Mesothelial cell of epicardium (in vitro differentiated cells): ENCODE measurements at places on chromosomes 7 and 10.
A peak's percentile ranks its signal among the peaks of the same experiment; 100 is the strongest.

- H3K36me3 ChIP-seq = no peaks in the 10 kb centered on the region
- H3K4me1 ChIP-seq = no peaks in the 10 kb centered on the region
- H3K27me3 ChIP-seq = peaks cover 90% of the 10 kb centered on the region
- H3K4me3 ChIP-seq = no peak overlapping the region
These were observed 8.6 kb upstream of the GRID1 start for GRCh38 chr10:86375204-86375603.

- peaks cover 10% of the 10 kb centered on the region for H3K4me1 ChIP-seq
- H3K27me3 ChIP-seq = no peaks in the 10 kb centered on the region
- no peak for DNase-seq
- H3K36me3 ChIP-seq = peaks cover 7% of the 10 kb centered on the region
- H3K27ac ChIP-seq = no peak overlapping the region
- H3K4me3 ChIP-seq = no peak overlapping the region
These were observed 5.0 kb downstream of the ABCB8 start for GRCh38 chr7:151032936-151033863.

DNA sequence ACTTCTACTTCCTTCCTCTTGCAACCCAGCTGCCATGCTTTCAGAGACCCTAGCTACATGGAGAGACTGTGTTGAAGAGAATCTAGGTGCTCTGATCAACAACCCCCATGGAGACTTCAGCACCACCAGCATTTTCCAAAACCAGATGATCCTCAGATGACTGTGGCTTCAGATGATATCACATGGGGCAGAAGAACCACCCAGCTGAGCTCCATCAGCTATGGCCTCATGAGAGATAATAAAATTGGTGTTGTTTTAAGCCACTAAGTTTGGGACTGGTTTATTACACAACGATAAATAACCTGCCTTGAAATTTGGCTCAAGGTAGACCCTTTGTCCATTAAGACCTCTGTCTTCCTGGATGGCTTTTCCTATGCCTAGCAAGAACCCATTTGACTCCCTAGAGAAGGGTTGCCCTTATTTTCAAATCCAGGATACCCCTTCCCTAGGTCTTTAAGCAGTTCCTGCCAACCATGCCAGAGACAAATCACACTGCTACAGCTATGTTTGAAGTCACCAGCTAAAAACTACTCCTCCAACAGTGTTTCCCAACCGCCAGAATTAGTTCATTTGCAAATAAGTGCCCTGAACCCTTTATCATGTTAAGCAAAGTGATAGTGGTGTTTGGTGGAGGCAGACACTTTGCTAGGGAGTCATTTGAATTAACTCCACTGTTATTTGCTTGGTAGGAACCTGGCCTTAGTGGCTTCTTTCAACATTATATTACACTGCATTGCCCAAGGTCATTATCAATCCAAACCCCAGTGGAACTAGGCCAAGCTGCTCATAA, 136.9 kb upstream of the PALS2 start:
- no peak overlapping the region for H3K4me3 ChIP-seq
- H3K36me3 ChIP-seq = no peaks in the 10 kb centered on the region
- no peak overlapping the region for H3K27ac ChIP-seq
- no peaks in the 10 kb centered on the region for H3K4me1 ChIP-seq
- peaks cover 5% of the 10 kb centered on the region for H3K27me3 ChIP-seq

DNA sequence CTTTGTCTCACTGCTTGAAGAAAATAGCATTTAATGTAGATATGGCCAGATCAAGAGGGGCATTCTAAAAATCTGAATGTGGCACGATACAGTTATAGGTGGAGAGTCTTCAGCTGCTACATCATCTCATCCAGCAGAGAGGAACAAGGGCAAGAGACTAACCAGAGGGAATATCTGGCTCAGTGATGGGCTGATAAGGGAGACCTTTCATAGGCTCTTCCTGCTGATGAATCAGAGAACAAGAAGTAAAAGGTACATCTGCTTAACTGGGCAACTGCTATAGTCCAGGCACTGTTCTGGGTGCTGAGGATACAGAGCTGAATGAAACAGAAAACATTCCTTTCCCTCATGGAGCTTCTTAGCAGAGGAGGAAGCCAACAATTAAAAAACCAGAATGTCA, 37.9 kb downstream of the PIP4K2A start:
- H3K4me3 ChIP-seq = no peak overlapping the region
- H3K4me1 ChIP-seq = peaks cover 16% of the 10 kb centered on the region
- no peak overlapping the region for H3K27ac ChIP-seq
- DNase-seq = no peak
- H3K27me3 ChIP-seq = no peaks in the 10 kb centered on the region

- H3K36me3 ChIP-seq = peaks cover 15% of the 10 kb centered on the region
- no peak overlapping the region for H3K4me3 ChIP-seq
- H3K4me1 ChIP-seq = no peaks in the 10 kb centered on the region
- no peaks in the 10 kb centered on the region for H3K27me3 ChIP-seq
- no peak for DNase-seq
- H3K27ac ChIP-seq = no peak overlapping the region
These were observed 36.7 kb downstream of the PFKFB3 start for GRCh38 chr10:6239213-6239991.

GRCh38 chr10:128042131-128042610, 84.1 kb downstream of the MKI67 start:
- no peak overlapping the region for H3K27ac ChIP-seq
- no peaks in the 10 kb centered on the region for H3K4me1 ChIP-seq
- H3K27me3 ChIP-seq = peaks cover 14% of the 10 kb centered on the region
- no peaks in the 10 kb centered on the region for H3K36me3 ChIP-seq
- H3K4me3 ChIP-seq = no peak overlapping the region
- DNase-seq = no peak

DNA sequence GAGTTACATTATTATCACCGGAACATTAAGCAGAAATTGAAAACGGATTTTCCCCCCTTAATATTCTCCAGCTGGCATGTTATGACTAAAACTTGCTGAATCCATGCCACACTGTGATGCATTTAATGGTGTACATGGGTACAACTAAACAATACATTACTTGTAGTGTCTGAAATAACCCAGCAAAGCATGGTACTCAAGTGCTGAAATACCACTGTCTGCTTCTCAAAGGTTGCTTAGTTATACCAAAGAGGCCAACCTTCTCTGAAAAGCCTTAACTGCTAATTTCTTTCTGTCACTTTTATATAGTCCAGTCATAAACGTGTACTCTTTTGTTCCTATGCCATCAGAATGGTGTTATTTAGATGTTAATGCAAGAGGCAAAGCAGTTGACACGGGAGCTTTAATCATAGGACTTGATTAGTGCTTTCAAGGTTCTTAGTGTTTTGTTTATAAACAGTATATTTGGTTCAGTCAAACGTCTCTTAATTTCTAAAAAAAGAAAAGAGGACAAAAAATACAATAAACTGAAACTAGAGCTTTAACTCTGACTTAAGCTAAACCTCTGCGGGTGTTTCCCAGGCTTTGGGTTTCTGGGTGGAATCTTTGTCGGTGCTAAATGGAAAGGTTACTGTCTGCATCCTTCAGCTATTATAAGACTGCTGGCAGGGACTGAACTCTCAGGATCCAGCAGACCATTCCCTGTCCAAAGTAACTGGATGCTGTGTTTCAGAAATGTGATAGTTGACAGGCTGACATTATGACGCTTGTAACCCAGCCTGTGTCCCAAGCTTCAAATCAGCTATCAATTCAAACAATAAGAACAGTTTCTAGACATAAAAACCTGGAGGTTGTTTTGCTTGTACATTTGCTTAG, 202.6 kb downstream of the PPP1R3A start:
- no peak for DNase-seq
- no peak overlapping the region for H3K27ac ChIP-seq
- no peaks in the 10 kb centered on the region for H3K36me3 ChIP-seq

GRCh38 chr10:3000048-3000447, 67.3 kb upstream of the PFKP start:
- no peak overlapping the region for H3K27ac ChIP-seq
- H3K27me3 ChIP-seq = peaks cover 26% of the 10 kb centered on the region
- H3K36me3 ChIP-seq = no peaks in the 10 kb centered on the region
- no peaks in the 10 kb centered on the region for H3K4me1 ChIP-seq

DNA sequence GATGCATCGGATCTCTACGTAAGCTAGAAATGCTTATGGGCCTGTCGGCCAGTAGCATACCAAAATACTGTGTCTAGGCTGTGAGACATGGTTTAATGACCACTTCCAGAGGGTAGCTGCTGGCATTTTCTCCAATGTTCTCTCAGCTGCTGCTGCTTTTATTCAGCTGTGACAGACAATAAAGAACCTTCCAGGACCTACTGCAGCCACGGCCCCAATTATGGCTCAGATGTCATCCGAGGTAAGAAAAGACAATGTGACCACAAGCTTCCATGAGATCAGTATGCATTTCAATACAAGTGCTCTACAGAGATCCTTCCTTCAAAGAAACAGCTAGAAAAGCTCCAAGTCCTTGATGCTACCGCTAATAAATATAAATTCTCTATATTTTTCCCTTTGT, 256.2 kb downstream of the SDHAF3 start:
- no peak for DNase-seq
- no peaks in the 10 kb centered on the region for H3K4me1 ChIP-seq
- H3K27me3 ChIP-seq = peaks cover 2% of the 10 kb centered on the region

DNA sequence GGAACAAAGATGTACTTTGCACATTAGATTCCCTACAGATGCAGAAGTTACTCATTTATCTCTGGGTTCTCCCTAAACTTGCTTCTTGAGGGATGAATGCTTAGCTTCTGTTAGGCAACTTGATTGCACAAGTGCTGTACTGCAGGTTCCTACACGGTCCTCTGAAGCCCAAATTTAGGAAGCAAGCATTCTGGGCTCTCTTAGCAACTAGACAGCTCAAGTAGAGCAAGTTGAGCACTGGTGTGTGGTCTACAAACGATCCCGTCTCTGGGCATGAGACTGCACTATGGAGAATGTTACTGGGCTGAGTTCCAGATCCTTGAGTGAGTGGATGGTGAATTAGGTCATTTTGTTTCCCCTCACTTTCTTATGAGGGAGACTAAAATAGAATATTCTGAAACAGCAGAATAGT, 14.3 kb downstream of the SEMA3D start:
- H3K4me3 ChIP-seq = no peak overlapping the region
- DNase-seq = no peak
- peaks cover 16% of the 10 kb centered on the region for H3K4me1 ChIP-seq
- H3K27ac ChIP-seq = peak overlapping the region; percentile 3

DNA sequence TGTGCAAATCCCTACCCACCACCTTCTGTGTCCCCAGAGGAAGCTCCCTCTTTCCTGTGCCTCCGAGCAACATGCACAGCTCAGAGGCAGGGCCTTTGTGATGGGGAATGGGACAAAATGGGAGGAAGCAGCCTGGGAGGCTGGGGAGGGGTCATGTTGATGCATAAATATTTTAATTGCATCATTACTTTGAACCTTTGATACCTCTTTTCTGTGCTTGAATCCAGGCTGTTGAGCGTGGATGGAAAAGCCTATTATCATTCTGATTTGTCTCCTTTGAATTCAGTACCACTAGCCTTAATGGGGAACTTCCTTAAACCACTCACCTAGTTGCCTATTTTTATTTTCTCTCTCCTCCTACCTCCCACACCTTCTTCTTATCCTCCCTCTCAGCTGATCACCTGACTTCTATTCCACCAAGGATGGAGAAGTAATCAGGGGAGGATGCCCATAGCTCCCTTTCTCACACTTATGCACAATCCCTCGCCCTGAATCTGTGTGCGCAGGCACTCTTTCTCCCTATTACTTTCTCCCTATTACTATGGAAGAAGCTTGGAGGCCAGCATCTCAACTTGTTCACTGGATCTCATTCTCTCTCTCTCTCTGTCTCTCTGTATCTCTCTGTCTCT, 78.5 kb downstream of the SEC61G start:
- peaks cover 25% of the 10 kb centered on the region for H3K27me3 ChIP-seq
- DNase-seq = no peak
- H3K4me1 ChIP-seq = no peaks in the 10 kb centered on the region
- no peaks in the 10 kb centered on the region for H3K36me3 ChIP-seq

DNA sequence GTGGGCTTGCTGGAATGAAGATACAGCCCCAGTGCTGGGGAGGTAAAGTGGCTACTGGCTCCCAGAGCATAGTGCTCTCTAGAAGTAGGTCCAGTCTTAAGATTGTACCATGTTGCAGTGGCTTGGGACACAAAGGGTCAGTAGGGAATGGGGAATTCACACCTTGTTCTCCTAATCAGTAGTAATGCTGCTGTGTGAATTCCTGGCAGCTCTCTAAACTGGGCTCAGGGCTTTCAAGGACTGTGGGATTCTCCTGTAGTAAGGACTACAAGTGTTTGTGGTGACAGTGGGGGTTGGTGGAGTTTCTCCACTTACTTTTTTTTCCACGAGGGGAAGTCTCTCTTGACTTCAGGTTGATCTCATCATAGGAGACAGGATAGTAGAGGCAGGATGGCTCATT, 226.2 kb upstream of the TEX47 start:
- no peaks in the 10 kb centered on the region for H3K4me1 ChIP-seq
- no peaks in the 10 kb centered on the region for H3K36me3 ChIP-seq
- no peak overlapping the region for H3K27ac ChIP-seq
- H3K27me3 ChIP-seq = no peaks in the 10 kb centered on the region
- DNase-seq = no peak

- H3K36me3 ChIP-seq = no peaks in the 10 kb centered on the region
- H3K4me3 ChIP-seq = no peak overlapping the region
- no peak for DNase-seq
- peaks cover 20% of the 10 kb centered on the region for H3K4me1 ChIP-seq
These were observed 34.2 kb upstream of the TCF7L2 start for GRCh38 chr10:112915590-112916572.

- H3K4me3 ChIP-seq = no peak overlapping the region
- DNase-seq = no peak
- no peaks in the 10 kb centered on the region for H3K27me3 ChIP-seq
These were observed 50.9 kb downstream of the INPP5A start for GRCh38 chr10:132588301-132589013.

- H3K4me3 ChIP-seq = no peak overlapping the region
- H3K4me1 ChIP-seq = no peaks in the 10 kb centered on the region
- no peaks in the 10 kb centered on the region for H3K36me3 ChIP-seq
- H3K27me3 ChIP-seq = no peaks in the 10 kb centered on the region
These were observed 79.6 kb upstream of the STRIP2 start for GRCh38 chr7:129354428-129355157.

DNA sequence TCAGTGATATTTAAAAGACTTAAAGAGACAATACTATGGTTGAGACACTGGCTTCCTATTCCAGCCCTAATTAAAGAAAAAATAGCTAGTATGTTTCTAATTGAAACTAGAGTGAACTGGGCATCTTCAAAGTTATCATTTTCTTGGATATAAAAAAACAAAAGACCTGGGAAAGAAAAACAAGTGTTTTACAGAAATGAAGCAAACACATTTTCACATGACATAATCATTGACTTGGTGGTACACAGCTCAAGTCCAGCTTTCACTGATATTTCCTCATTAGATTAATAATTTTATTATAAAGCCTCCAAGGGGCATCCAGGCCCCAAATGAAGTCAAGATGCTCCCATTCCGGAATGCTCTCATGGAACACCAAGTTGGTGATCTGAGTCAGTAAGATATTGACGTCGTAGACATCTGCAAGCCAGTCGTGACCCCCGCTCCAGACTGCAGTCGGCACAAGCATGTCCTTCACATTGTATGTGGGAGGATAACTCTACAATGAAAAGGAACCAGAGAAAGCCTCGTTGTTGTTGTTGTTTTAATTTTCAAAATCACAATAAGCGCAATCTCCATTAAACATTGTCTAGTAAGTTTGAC, 7.5 kb upstream of the CH25H start:
- DNase-seq = no peak
- H3K4me1 ChIP-seq = peaks cover 6% of the 10 kb centered on the region
- no peak overlapping the region for H3K27ac ChIP-seq
- no peaks in the 10 kb centered on the region for H3K36me3 ChIP-seq
- H3K4me3 ChIP-seq = no peak overlapping the region
- peaks cover 26% of the 10 kb centered on the region for H3K27me3 ChIP-seq
